ENCODE measurements at places on chromosomes 5 and 9.
A peak's percentile ranks its signal among the peaks of the same experiment; 100 is the strongest.

DNA sequence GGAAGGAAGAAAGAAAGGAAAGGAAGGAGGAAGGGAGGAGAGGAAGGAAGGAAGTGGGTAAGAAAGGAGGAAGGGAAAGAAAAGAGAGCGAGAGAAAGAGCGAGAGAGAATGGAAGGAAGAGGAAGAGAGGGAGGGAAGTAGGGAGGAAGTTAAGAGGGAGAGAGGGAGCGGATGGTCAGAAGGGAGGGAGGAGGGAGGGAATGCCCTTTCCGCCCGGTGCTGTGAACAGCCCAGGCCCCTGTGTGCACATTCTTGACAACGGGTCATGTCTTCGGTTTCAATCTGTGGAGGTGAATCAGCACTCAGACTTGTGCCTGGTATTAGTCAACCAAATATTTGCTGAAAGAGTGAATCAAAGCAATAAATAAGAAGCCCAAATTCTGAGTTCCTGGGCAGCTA lies 39.2 kb downstream of the PRUNE2 start:
- no peak for DNase-seq

DNA sequence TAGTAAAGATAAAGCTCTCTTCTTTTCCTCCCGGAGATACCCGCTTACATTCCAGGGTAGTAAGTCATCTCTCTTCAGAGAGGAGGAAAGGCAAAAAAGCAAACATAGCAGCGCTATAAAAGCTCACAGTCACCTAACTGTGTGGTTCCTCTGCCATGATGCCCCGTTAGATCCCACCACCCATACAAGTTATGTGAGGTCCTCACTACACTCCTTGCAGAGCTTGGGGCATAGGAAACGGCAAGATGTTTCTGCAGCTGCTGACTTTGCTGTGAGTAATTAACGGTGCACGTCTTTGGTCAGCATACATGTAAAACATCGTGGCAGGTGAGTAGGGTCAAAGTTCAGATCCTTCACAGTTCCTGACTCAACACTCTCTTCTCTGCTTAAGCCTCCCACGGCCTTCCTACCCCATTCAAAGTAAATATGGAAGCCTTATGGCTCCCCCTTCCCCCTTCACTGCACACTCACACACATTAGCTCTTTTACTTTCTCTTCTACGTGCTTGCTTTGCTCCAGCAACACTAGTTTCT lies 218.9 kb downstream of the DIRAS2 start:
- DNase-seq, result no peak

DNA sequence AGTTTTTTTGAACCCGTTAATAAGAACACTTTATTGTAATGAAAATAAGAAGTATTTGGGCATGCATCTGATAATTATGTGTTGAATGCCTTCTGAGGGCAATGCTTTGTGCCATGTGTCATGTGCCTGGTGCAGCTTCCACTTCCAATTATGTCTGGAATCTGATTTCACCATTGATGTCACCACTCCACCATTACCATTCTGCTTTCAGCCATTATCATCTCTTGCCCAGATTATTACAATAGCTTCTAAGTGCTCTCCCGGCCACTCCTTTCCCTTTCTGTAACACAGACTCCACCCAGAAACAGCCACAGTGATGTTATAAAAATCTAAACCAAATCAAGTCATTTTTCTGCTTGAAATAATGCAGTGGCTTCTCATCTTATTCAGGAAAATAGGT lies 171.7 kb downstream of the C9orf152 start:
- DNase-seq, result no peak

DNA sequence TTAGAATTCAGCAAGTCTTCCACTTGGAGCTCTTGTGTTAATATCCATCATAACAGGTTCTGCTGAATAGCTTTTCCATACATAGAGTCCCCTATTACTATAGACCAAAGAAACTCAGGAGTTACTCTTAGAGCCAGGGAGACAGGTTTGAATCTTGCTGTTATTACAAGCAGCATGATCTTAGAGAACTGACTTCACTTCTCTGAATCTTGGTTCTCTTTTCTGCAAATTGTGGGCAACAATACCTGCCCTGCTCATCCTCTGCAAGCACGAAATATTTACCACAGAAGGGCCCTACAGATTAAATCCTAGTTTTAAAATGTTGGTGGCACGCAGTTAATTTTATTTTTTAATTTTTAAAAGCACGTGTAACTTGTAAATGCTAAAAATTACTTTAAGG lies 111.7 kb downstream of the TLR4 start:
- no peak for DNase-seq

GRCh38 chr5:169762338-169763095 lies 125.4 kb downstream of the DOCK2 start:
- no peak for DNase-seq

- peak; percentile 29 for DNase-seq
These were observed at the start of gene APBA1 for GRCh38 chr9:69671879-69672595. APBA1 (minus strand) TSS chr9:69672371.

DNA sequence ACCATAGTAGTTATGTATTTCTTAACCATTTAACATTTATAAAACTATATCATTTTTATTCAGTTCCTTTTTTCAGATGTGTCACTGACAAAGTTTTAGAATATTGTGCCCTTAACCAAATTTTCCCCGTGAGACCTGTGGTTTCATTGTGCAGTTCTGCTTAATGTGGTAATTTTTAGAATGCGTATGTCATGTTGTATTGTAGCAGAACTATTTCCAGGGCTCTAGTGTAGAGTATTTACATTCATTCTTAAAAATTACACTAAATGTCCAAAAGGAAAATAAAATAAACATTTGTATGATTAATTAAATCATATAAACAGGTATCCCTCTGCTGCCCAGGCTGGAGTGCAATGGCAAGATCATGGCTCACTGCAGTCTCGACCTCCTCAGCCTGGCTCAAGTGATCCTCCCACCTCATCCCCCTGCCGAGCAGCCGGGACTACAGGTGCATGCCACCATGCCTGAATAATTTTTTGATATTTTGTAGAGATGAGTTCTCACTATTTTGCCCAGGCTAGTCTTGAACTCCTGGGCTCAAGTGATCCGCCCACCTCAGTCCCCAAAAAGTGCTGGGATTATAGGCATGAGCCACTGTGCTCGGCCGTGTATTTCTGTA lies 15.4 kb downstream of the SERINC5 start:
- DNase-seq, result no peak

DNA sequence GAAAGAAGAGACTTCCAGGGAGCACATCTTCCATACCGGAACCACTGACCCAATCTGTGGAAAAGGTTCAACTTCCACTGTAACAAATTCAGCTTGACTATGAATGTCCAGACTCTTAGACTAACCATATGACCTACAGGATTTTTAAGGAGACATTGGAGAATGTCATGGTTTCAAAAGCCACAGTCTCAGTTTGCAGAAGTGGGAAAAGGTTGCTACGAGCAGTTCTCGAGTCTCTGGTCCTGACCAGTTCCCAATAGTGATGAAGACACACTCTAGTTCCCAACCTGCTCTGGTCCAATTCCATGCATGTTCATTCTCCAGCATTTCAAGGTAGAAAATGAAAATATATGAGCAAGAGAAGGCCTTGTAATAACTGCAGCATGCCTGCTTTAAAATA lies 158.0 kb downstream of the MAPKAP1 start:
- no peak for DNase-seq

- DNase-seq, result peak; percentile 27
These were observed 4.9 kb downstream of the AKNA start for GRCh38 chr9:114382699-114383520.

- DNase-seq, result no peak
These were observed 1606.2 kb upstream of the NUDT12 start for GRCh38 chr5:105168806-105169205.

- no peak for DNase-seq
These were observed 144.2 kb downstream of the MLLT3 start for GRCh38 chr9:20477940-20478620.

- no peak for DNase-seq
These were observed 44.7 kb upstream of the HMGCS1 start for GRCh38 chr5:43357878-43358281.

- DNase-seq, result no peak
These were observed 16.3 kb downstream of the FSTL4 start for GRCh38 chr5:133596049-133596448.

- no peak for DNase-seq
These were observed 1.3 kb downstream of the EEIG1 start for GRCh38 chr9:127979333-127980059.

DNA sequence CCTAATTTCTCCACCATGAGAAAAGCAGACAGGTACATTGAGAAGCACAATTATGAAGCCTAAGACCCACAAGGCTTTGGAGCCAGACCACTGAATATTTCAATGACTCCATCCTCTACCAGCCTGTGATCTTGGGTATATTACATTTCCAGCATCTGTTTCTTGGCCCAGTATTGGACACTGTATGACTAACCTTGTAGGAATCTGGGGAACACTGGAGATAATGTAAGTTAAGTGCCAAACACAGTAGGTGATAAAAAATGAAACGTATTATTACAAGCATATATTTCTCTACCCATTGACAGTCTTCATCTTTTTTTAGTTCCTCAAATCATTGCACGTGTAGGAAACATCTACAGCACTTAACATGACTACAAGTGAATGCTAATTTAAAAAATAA lies 28.6 kb upstream of the FEM1C start:
- DNase-seq, result no peak

DNA sequence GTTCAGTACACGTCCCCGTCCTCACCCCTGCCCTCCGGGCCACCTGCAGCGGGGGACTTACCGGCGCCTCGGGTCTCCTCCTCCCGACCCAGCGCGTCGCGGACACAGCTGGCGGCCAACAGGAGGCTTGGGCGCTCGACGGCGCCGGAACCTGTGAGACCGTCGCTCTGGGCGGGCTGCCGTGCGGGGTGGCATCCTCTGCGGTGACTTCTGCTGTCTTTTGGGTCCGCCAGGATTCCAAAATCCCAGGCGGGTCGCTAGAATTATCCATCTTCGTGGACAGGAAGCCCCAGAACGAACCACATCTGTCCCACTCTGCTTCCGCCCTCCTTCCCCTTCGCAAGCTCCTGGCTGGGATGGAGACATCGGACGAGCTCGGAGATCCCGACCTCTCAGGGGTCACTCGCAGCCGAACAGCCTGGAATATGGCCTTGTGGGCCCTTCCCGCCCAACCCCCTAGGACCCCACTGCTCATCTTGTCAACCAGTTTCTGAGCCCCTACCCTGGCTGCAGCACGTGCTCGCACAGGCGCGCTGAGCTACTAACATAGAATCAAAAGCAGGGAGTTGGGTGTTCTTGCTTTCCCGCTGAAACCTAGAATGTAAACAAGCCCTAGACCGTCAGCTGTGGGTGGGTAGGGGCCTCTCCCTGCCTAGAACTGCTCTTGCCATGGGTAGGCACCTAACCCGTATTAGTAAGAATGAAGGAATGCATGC lies 947 bp upstream of the MARCHF3 start:
- DNase-seq, result no peak

DNA sequence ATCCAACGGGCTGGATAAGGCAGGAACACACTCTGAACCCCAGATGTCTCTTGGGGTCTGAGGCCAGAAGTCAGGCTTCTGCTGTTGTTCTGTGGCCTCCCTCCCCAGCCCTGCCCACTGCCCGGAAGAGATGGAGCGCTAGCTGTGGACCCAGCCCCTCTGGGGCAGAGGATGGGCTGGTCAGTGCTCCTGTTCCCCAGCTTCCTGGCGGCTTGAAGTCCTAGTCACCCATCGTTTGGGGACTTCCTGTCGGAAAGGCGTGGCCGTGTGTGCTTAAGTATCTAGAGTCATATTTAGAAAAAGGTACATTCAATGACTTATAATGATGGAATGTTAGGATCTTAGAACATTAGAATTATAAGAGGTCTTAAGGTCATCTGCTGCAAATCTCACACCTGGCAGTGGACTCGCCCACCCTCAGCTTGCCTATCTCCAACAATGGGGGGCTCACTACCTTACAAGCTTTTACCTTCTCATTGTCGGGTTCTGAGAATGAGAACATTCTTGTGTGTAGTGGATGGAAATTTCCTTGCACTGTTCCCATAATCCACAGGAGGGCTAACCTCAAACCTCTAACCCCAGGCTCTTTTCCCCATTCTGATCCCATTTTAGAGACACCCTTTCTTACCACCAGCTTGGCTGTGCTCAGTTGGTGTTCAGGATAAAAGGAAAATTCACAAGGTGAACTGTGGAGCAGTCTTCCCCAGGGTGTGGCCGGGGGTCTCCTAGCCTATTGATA lies 13.4 kb upstream of the AIF1L start:
- DNase-seq, result no peak

- no peak for DNase-seq
These were observed 42.0 kb downstream of the SHB start for GRCh38 chr9:38026840-38027527.

DNA sequence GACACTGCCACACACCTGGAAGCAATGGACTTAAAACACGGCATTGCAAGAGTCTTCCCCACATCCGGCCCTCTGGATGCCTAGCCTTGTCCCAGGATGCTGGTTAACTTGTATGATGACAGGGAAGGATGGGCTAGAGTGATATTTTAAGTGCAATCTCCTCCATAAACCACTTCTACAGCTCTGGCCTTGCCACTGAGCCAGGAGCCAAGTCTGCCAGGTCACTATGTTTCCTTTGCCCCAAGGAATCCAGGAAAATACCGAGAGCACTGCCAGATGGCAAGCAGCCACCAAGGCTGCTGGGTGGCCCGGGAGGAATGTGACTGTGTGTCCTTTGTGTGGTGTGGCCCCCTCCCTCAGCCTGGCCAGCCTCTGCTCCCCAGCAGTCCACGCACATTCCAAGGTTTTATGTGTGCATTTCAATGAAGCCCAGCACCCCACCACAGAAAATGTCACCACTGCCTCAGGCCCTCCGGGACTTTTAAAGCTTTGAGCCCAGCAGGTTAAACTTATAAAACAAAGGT lies 106.0 kb downstream of the FRMD3 start:
- no peak for DNase-seq

- peak; percentile 62 for DNase-seq
These were observed 190.0 kb downstream of the FANCC start for GRCh38 chr9:95127249-95128176.

DNA sequence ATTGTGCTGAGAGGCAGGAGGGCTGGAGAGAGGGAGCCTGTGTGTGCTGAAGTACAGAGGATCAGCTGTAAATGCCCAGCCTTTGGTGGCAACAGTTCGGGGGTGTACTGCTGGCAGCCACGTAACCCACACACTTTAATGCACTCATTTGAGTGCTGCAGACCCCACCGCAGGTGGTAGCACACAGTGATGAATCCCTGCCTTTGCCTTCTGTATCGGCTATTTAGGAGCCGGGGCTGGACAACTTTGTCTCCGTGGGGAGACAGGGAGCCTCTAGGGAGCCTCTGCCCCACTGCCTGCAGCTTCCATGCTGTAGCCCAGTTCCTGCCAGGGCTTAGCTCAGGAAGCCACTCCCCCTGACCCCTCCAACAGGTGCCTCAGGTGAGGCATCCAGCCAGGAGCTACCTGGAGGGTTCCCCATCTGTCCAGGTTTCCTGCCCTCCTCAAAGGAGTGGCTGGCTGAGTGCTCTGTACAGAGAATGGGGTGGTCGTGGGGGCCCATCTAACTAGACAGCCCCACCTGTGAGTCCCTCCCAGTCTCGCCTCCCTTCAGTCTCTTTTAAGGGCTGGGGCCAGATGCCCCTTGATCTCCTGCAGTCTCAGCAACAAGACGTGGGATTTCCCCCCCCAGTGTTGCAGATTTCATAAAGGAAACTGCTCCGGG lies 44.5 kb downstream of the SECISBP2 start:
- no peak for DNase-seq

DNA sequence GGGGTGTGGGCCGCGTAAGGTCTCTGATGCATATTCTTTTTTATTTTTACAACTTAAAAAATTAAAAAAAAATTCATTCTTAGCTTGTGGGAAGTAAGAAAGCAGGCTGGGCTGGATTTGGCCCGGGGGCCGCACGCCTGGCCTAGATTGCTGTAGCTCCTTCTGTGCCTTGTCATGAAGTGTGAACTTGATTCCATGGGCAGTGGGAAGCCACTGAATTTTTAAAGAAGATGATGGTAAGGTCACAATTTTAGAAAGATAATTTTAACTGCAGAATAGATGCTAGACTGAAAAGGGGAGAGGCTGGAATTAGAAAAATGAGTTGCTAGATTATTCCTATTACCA lies 56.1 kb downstream of the EHMT1 start:
- no peak for DNase-seq

Data from stimulated activated CD4-positive, alpha-beta T cell treated with anti-CD3 and anti-CD28 coated beads, Interleukin-1b, Interleukin-23, amount 100 ng/mL, for 4 hours (primary cell).